GM23248 (cell line): ENCODE measurements at places on chromosomes 12 and 14.

GRCh38 chr12:114933428-114934160 is 249.6 kb upstream of the TBX3 start:
- peak; percentile 95 for DNase-seq

DNA sequence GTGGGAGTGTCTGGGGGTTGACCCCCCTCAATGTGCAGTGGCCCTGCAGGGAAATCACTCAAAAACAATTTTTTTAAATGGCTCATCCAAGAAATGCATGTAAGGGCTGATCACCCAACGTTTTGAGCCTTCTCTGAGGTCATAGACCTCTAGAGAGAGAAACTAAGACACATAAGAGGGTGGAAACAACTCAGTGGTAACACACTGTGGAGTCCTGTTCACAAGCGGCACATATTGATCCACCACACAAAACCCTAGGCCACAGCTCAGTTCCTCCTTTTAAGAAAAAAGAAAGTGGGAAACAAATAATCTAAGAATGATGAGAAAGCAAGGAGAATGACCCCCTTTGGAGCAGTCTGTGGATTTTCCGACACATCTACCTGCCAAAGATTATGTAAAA is 83.0 kb upstream of the METAP2 start:
- DNase-seq = no peak

- DNase-seq = peak; percentile 94
These were observed 824 bp downstream of the TBK1 start for GRCh38 chr12:64452559-64453329.

- no peak for DNase-seq
These were observed 17.6 kb upstream of the ELK3 start for GRCh38 chr12:96176575-96176974.

DNA sequence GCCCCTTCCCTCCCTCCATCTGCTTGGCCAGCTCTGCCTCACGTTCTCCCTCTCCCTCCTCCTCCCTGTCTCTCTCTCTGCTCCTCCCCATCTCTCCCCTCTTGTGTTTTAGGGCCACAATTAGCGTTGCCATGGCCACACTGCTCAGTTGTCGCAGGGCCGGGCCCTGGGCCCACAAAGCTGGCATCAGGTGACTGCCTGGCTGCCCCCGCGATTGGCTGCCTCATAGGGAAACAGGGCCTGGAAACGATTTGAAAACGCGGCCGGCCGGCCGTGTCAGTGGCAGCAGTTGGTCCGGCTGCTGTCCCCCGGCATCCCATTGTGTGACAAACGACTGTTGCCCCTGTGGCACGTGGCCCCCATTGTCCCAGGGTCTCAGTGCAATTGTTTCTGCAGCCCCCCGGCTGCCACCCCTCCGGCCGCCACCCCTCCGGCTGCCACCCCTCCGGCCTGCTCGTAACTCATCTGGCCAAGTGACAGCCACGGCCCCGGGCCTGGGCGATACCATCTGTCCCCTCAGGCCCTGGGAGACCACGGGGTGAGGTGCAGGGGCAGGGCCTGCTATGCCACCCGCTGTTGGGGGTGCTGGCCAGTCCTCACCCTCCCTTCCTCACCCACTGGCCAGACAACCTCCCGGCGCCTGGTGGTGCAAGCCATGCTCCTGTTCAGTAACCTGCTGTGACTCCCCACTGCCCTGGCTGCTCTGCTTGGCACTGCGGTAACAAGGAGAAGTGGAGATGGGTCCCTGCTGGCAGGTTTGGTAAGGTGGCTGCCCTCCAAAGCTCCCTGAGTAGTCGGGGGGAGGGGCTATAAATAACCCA is 17.4 kb downstream of the FOXN4 start:
- DNase-seq = peak; percentile 56

DNA sequence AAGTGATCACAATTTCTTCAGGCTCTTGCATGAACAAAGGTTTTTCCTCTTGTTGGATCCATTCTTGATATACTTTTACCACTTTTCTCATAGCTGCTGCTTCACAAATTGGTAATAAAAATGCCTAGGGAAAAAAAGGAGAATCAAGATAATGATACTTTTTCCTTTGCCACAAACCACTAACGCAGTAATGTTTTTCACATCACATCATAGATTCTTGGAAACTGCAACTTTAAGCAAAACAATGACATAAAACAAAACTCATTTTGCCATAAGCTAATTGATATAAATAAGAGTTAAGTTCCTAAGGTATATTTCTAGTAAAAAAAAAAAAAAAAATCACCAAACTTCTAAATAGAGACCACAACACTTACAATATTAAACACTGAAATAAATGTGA is 66.7 kb downstream of the RALGAPA1 start:
- no peak for DNase-seq

GRCh38 chr12:67182551-67182950 is 86.6 kb upstream of the CAND1 start:
- DNase-seq = no peak

- DNase-seq = no peak
These were observed 37.4 kb downstream of the DIO3 start for GRCh38 chr14:101598571-101599233.

GRCh38 chr12:5230156-5230555 is 186.5 kb downstream of the KCNA5 start:
- DNase-seq = peak; percentile 35

- DNase-seq = no peak
These were observed 56.2 kb downstream of the ARL6IP4 start for GRCh38 chr12:123036466-123037285.

GRCh38 chr12:110856542-110856941 is 9.8 kb downstream of the CCDC63 start:
- no peak for DNase-seq

DNA sequence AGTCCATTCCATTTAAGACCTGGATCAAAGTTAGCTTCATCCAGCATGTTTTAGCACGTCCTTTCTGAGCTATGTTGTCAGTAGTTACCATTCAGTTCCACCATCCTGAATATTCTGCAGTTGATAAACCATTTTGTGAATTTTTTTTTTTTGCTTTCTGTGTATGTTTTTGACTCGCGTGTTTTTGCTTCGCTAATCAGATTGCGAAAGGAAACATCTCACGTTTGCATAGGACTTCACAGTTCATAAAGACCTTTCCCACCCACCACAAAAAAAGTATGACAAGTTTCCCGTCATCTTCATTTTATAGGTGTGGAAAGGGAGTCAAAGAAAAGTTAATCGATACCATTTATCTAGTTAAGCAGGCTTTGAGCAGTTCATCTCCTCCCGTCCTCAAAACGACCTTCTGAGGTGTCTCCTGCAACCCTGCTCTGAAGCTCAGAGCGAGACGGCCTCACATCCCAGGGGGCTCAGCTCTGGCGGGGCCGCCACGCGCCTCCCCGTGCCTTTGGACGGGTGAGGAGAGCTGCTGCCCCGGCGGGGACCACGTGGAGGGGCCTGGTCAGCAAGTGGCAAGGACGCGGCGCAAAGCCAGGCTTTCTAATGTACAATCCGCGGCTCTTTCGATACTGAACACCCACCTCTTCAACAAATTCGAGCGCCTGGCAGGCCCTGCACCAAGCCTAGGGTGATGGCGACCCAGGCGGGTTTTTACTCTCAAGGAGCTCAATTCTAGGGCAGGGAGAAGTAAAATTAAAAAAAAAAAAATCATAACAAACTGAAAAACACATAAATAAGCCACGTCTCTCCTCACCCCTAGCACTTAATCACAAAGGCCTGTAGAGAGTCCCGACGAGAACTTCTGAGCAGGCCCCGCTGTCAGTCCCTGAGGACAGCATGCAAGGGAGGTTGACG is 988 bp upstream of the TMEM263 start:
- peak; percentile 74 for DNase-seq

DNA sequence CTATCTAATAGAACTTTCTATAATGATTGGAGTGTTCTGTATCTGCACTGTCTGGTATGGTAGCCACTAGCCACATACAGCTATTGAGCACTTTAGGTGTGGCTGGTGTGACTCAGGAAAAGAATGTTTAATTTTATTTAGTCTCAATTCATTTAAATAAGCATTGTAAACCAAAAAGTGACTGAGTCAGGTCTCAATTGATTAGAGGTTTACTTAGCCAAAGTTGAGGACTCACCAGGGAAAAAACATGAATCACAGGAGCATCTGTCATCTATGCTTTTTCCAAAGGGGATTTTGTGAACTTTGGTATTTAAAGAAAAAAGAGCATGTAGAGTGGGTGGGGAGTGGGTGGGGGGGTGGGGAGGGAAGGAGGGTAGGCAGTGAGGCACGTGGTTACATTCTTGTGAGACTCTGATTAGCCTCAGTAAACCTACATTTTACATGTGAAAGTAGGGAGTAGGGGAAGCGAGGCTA is 473.1 kb downstream of the ATP23 start:
- peak; percentile 85 for DNase-seq

- DNase-seq = peak; percentile 78
These were observed 1.0 kb downstream of the HIP1R start for GRCh38 chr12:122836027-122836921.

DNA sequence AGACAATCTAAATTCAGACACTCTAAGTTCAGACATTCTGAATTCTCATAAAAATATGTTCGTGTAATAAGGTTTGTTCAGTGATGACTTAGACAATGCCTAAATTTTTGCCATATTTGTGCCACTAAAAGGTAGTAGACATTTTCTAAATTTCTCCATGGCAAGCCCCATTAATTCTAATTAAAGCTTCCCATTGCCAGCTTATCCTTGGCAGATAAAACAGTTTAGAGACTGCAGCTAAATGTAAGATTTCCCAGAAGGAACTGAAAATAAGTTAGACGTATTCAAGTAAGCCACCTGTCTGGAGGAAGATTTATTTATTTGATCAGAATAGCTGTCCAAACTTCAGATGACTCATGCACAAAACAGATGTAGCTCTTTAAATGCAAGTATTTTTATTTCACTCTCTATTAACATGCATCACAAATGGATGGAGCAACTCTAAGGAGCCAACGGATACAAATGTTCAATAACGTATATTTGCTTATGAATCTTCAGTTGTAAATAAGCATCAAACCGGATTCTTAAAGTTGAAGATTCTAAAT is 130.4 kb downstream of the SLC2A13 start:
- no peak for DNase-seq

- DNase-seq = no peak
These were observed 31.6 kb downstream of the SPTLC2 start for GRCh38 chr14:77584809-77585208.

DNA sequence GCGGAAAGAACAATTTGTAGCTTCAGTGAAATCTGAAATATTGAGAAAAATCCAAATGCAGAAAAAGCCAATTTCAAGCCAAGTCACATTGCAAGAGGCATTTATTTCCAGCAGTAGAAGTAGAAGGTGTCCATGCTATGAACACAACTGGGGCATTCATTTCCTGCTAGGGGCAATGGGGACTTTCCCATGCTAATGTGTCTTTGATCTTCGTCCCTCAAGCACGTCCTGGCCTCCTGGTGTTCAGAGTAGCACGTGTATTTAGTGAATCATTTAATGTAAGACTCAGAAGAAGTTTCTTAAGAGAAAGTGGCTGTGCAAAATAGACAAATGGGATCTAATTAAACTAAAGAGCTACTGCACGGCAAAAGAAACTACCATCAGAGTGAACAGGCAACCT is 267.9 kb downstream of the TMEM132C start:
- no peak for DNase-seq
